ENCODE measurements at places on chromosomes 4 and X.

DNA sequence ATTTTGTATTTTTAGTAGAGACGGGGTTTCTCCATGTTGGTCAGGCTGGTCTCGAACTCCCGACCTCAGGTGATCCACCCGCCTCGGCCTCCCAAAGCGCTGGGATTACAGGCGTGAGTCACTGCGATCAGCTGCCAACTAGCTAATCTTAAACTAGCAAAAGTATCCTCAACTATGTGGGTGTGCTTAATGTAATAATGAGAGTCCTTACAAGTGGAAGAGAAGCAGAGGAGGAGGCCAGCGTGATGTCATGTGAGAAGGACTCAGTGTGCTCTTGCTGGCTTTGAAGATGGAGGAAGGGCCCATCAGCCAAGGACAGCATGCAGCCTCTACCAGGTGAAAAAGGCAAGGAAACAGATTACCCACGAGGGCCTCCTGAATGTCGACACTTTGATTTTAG is 19.6 kb downstream of the SCD5 start:
- H3K4me1 ChIP-seq, result peaks cover 46% of the 10 kb centered on the region
- no peak overlapping the region for H3K4me3 ChIP-seq
- no peak overlapping the region for H3K27ac ChIP-seq
- H3K36me3 ChIP-seq, result no peaks in the 10 kb centered on the region

- H3K4me1 ChIP-seq, result no peaks in the 10 kb centered on the region
- H3K4me3 ChIP-seq, result no peak overlapping the region
- H3K27ac ChIP-seq, result no peak overlapping the region
- H3K36me3 ChIP-seq, result no peaks in the 10 kb centered on the region
- peaks cover 11% of the 10 kb centered on the region for H3K27me3 ChIP-seq
Observed at GRCh38 chrX:24643116-24643515, 4.0 kb downstream of the PCYT1B start.

GRCh38 chr4:87209696-87210095 is 10.7 kb downstream of the KLHL8 start:
- no peaks in the 10 kb centered on the region for H3K4me1 ChIP-seq
- no peak overlapping the region for H3K4me3 ChIP-seq

DNA sequence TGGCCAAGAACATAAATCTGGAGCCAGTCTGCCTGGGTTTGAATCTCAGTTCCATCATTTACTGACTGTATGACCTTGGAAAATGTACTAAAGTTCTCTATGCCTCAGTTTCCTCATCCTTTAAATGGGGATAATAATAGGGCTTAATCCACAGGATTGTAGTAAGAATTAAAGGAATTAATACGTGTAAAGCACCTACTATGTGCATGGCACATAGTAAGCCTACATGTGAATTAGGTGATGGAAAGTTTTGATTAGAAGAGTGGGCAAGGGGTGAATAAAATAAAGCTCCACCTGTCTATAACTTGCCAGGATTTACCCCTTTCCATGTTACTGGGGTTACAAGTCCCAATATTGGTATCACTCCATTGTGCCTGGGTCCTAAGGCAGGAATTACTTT is 35.8 kb upstream of the IL13RA2 start:
- H3K36me3 ChIP-seq, result no peaks in the 10 kb centered on the region
- no peak for DNase-seq
- peaks cover 19% of the 10 kb centered on the region for H3K27me3 ChIP-seq
- H3K4me1 ChIP-seq, result no peaks in the 10 kb centered on the region

DNA sequence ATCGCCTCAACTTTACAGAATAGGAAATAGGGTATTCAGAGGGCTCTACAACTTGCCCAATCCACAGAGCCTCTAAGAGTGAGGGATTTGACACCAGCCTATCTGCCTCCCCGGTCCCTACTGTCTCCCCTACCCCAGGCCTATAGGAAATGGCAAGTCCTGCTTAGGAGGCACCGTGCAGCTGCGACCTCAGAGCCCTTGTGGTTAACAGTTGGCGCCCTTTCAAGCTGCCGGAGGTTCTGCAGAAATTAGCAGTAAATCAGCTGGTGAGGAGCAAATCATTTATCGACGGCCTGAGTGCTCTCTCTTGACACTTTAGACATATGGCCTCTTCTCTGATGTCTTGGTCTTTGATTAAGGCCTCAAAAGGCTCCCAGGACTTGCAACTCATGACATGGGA is 96.9 kb downstream of the CLNK start:
- DNase-seq, result no peak
- H3K4me3 ChIP-seq, result no peak overlapping the region
- H3K4me1 ChIP-seq, result no peaks in the 10 kb centered on the region

DNA sequence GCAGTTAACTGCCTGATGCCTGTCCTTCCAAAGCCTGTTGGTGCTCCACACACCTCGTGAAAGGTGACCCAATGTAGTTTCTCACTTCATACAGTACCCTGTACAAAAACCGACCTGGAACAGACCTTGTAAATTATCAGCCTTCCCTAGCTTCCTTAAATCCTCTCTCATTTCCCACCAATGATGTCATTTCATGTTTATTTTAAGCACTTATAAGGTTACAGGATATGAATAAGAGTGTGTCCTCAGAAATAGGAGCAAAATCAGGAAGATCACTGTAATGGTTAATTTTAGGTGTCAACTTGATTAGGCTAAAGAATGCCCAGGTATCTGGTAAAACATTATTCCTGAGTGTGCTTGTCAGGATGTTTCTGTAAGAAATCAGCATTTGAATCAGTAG is 44.7 kb downstream of the TMEM150C start:
- H3K4me1 ChIP-seq, result peaks cover 17% of the 10 kb centered on the region
- no peaks in the 10 kb centered on the region for H3K27me3 ChIP-seq
- no peaks in the 10 kb centered on the region for H3K36me3 ChIP-seq
- DNase-seq, result no peak

DNA sequence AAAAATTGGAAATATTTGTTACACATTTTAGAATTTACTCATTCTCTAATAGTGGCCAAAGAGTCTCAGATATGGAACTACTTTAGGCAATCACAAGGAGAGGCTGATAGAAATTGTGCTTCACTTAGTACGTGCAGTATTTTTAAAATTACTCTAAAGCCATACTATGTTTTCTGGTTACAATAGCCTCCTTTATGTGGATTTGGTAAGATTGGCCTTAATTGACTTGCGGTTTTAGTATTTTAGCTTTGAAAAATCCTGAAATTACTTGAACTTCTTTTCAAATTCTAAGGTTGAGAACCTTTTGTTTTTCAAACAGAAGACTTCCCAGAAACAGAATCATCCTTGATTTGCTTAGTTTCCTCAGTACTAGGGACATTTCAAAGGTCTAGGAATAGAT is 215.2 kb downstream of the SLC4A4 start:
- no peaks in the 10 kb centered on the region for H3K36me3 ChIP-seq
- DNase-seq, result no peak
- no peaks in the 10 kb centered on the region for H3K27me3 ChIP-seq
- no peak overlapping the region for H3K27ac ChIP-seq
- no peaks in the 10 kb centered on the region for H3K4me1 ChIP-seq
- H3K4me3 ChIP-seq, result no peak overlapping the region

- H3K36me3 ChIP-seq, result no peaks in the 10 kb centered on the region
- H3K4me1 ChIP-seq, result no peaks in the 10 kb centered on the region
- H3K27me3 ChIP-seq, result no peaks in the 10 kb centered on the region
Observed at GRCh38 chrX:47743504-47743903, 84.5 kb upstream of the UXT start.

DNA sequence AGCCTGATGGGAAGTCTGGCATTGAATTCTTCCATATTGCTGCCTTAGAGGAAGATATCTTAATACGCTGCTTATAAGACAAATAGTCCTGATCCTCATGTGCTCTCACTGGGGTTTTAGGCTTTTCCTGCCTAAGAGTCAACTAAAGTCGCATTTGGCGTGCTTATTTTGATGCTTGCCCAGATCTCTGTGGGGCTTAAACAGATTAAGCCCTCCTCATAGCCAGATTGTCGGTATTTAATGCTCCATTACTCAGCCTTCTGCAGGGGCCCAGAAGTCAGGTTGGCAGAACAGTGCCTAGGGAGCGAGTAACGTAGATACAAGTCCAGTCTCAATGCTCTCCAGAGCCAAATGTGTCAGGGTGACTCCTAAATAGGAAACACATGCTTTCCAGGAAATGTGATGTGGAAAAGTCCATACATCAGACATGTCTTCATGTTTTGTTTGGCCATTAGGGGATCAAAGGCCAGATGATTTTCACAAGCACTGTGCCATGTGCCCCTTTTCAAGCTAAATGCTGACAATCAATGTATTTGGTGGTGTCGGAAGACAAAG is 262.8 kb downstream of the PRDM5 start:
- H3K27me3 ChIP-seq, result no peaks in the 10 kb centered on the region
- H3K36me3 ChIP-seq, result no peaks in the 10 kb centered on the region
- no peaks in the 10 kb centered on the region for H3K4me1 ChIP-seq
- DNase-seq, result no peak
- no peak overlapping the region for H3K27ac ChIP-seq

DNA sequence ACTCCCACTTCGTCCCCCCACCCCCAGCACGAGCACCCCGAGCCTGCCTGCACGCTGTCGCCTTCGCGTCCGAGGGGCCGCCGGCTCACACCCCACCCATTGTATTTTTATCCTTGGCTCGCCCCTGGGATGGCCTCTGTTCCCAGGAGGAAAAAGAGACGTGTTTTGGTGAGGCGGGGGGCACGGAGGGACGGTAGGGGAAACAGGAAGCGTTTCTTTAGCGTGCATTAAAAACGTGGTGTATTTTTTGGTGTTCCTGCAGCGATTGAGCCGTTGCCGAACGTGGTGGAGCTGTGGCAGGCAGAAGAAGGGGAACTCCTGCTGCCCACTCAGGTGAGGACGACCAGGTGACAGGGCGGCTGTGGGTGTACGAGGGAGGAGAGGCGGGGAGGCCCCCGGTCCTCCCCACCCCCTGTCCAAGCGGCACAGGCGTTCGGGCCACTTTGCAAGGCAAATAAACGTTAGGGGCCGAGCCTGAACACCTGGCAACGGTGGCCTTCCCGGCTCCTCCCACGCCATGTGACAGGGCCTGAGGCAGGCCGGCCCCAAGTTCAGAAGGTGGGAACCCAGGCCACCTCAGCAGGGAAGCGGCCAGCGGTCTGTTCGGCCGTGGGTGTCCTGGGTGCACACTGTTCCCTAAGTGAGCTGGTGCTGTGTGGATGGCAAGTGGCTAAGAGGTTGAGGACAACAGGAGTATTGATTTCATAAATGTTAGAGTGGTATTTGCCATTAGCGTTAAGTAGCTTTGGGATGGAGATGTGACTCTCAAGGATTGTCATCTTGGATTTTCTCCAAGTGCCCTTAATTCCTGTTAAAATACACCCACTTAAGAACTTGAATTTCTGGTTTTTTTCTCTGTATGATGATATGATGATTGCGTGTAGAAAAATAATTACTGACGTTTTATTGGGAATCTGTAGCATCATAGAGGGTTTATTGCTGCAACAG is 1.1 kb downstream of the TMEM131L start:
- peak; percentile 63 for DNase-seq
- H3K36me3 ChIP-seq, result no peaks in the 10 kb centered on the region
- peak overlapping the region; percentile 86 for H3K27ac ChIP-seq
- no peaks in the 10 kb centered on the region for H3K27me3 ChIP-seq
- H3K4me3 ChIP-seq, result peak overlapping the region; percentile 60

DNA sequence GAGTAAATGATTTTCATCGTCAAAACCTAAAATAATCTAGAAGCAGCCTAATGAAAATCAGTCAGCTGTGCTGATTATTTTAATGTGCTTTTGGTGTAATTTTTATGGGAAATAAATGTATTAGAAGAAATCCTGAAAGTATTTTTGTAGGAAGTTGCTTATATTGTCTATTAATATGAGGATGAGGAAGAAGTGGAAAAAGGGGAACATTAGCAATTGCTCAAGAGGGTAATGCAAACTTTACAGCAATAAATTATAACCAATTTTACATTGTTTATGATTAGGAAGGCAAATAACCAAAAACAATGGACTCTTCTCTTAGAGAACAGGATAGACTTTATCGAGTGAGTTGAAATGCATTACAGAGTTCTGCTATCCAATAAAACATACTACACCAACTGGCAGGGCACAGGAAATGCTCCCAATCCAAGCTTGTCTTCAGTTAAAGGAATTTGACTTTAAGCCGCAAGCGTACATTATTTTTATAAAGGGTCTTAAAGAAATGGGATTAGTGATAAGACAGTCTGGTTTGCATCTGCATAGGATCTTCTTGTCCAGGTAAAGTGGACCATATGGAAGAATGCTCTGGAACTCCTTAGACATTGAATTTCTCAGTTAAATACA is 374.8 kb downstream of the PDGFC start:
- no peak for DNase-seq
- H3K36me3 ChIP-seq, result no peaks in the 10 kb centered on the region
- H3K27ac ChIP-seq, result no peak overlapping the region

DNA sequence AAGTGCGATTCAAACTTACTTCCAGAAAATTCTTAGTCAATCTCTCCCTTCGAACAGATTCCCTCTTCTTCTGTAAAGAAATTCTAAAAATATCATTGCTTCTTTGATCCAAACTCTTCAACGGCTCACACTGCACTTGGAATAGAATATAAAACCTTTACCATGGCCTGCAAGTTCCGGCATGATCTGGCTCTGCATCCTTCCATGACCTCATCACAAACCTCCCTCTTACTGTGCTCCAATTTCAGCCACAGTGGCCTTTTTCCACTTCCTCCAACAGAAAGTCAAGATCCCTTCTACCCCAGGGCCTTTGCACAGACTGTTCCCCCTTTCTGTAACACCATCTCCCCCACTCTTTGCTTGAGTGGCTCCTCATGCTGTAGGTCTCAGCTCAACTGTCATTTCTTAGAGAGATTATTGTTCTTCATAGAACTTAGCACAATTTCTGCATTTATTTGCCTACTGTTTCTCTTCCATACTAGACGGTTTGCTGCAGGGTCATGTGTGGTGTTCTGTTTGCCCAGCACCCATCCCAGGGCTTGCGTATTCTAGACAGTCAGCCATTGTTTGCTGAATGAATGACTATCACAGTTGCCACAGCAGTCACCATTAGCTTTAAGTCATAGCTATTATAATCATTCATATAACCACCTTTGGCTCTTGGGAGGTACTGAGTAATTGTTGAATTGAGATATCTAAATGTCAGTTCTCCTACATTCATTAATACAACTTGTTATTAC is 1.9 kb upstream of the STOX2 start:
- no peak for DNase-seq
- peaks cover 6% of the 10 kb centered on the region for H3K27me3 ChIP-seq
- no peaks in the 10 kb centered on the region for H3K36me3 ChIP-seq
- H3K27ac ChIP-seq, result no peak overlapping the region
- H3K4me1 ChIP-seq, result peaks cover 5% of the 10 kb centered on the region

DNA sequence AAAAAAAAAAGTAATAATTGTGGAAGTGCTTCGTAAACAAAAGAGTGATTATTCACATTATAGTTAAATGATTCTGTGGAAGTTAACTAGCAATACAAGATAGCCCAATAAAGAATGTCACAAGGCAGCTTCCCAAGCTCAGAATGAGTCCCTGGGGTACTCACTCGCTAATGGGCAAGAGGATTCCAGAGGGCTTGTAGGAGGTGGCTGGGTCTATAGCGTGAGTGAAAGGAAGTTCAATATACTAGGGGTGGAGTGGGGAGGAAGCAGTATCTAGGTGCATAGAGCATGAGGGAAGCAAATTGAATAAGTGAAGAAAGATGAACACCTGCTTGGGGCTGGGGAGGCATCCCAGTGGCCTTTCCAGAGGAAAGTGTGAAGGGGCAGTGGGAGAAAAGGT is 42.5 kb downstream of the RTL5 start:
- DNase-seq, result no peak
- no peaks in the 10 kb centered on the region for H3K36me3 ChIP-seq
- peaks cover 11% of the 10 kb centered on the region for H3K27me3 ChIP-seq
- no peaks in the 10 kb centered on the region for H3K4me1 ChIP-seq
- H3K27ac ChIP-seq, result no peak overlapping the region

Measured in adrenal gland (tissue), 19 donors.